ENCODE measurements at places on chromosomes 4 and X.

DNA sequence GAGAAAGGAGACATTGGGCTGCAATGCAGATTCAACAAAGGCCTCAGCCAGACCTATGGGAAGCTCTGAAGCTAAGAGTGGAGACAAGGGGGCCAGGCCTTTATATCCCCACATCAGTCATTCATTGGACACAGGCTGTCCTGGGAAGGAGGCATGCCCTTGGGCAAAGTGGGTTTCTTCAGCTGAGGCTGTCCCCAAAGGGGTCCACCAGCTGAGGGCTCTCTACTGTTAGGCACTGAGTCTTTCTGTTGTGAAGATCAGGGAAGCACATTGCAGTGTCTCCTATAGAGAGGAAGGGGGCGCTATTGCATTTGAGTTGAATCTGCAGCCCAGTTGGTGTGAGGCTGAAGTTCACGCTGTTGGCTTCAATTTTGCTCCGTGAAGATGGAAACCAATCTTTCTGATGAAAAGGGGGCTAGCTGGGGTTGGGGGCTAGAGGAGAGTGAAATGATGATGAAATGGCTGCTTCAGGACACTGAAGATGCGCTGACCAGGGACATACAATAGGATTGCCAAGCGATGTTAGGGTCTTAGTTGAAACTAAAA, 48.0 kb downstream of the SLC25A5 start:
- DNase-seq, result peak; percentile 55

- DNase-seq, result no peak
These were observed 114.7 kb downstream of the ENPP6 start for GRCh38 chr4:184102927-184103326.

- DNase-seq, result no peak
These were observed 67.5 kb upstream of the CXCL13 start for GRCh38 chr4:77538144-77538543.

- DNase-seq, result no peak
These were observed 152.8 kb downstream of the ADGRA3 start for GRCh38 chr4:22363036-22363435.

GRCh38 chr4:40461879-40462278, 126.7 kb downstream of the CHRNA9 start:
- DNase-seq, result no peak

GRCh38 chr4:149911354-149911753, 95.7 kb upstream of the IQCM start:
- DNase-seq, result no peak

DNA sequence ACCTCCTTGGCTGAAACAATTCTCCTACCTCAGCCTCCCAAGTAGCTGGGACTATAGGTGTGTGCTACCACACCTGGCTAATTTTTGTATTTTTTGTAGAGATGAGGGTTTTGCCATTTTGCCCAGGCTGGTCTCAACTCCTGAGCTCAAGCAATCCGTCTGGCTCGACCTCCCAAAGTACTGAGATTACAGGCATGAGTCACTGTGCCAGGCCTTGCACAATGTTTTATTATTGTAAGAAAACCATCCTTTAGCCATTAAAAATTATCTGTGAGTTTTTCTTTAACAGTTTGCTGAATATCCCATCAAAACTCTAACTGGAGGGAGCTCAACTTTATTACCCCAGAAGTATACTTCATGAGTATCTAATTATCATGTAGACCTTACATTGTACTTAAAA, 900.3 kb downstream of the PCDH7 start:
- DNase-seq, result peak; percentile 1

DNA sequence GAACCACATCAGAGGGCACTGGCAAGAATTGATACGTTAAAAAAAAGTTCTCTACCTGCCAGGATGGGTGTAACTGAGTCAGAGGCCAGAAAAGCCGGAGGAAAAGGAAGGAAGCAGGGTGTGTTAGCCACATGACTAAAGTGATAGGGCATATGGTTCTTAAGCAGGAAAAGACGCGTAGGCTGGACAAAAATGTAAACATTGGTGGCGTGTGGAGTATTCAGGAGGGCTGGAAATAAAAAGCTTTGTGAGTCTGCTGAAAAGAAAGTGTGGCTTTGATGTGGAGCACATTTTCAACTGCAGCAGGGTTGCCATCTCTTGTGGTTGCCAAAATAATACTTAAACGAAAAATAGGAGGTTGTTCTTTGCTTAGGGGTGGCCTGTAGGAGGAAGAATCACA, 186.5 kb upstream of the RPL34 start:
- no peak for DNase-seq

DNA sequence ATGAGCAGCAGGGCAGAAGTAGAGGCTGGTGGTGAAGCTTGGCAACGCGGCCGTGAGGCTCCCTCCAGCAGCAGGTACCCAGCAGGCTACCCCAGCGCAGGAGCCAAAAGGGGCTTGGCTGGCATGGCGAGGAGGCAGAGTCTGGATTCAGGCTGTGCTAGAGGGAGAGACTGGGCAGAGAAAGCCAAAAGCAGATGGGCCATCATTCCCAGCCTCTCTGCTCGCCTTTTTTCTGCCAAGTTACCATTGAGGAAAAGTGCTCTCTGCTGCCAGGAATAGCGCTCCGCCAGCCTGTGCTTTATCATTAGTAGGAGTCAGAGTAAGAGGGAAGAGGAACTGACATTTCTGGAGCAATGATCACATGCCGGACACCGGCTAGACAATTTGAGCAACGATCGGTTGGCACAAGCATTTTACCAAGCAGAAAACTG, 28.7 kb upstream of the MAP3K15 start:
- no peak for DNase-seq

GRCh38 chrX:124307253-124307907, 25.1 kb upstream of the TEX13D start:
- no peak for DNase-seq

DNA sequence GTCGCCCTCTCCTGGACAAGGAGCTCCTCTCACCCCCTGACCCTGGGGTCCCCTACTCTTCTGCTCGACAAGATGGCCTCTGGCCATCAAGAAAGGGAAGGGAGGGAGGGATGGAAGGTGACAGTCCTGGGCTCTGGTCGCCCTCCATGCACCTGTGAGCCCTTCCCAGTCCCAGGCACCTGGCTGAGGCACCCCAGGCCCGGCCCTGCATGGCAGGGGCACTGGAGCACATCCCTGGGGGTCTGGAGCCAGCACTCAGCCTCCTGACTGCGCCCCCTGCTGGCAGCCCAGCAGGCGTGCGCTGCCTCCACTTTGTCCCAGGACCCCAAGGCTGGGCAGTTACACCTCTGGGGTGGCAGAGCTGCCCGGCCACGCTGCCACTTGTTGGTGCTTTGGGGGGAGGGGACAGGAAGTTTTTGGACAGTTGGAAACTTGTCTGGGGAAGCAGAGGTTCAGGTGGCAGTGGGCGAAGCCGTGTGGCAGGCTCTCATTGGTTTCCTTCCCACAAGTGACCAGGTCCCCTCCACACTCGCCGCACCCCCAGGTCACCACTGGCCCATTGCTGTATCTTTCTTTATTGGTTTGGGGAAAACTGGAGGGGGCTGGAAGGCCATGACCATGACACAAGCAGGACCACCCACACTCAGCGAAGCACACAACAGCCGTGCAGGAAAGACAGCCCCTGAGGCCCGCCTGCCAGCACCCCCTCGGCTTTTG, 4.3 kb downstream of the PNCK start:
- DNase-seq, result no peak

DNA sequence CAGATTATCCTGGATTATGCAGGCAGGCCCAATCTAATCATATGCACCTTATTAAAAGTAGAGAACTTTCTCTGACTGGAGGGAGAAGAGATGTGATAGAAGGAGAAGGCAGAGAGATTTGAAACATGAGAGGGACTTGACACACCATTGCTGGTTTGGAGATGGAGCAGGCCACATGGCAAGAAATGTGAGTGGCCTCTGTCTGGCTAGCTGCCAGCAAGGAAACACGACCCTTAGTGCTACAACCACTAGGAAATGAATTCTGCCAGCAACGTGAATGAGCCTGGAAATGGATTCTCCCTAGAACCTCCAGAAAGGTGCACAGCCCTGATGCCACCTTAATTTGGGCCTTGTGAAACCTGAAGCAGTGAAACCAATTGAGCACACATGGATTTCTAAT, 79.5 kb upstream of the MBNL3 start:
- no peak for DNase-seq

DNA sequence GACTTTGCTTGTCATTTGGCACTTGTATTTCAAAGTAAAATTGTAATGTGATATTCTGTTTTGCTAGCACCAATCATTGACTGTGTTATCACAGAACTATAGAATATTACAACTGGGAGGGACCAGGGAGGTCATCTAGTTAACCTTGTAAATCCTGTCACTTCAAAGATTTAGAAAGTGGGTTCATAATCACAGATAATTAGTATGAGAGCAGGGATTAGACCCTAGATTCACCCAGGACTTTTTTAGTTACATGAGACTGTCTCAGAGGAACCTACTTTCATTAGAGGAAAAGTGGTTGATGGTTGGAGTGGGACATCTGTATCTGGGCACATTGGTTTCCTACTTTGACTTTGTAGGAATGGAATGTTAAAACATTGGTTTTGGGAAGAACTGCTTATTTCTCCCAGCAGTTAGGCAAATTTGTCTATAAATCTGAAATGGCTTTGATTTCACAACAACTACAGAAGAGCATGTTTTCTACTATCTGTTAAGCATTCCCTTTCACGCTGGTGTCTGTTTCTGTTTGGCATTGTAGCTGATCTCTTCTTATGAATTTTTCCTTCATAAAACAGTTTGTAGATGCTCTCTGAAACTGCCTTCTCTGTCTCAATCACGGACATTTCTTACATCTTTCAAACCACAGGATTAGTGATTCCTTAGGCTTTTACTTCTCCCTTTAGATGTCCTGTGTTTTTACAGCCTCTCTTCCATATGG, 144.1 kb downstream of the DIPK2B start:
- DNase-seq, result no peak

GRCh38 chrX:119698845-119699244, 5.9 kb upstream of the SEPTIN6 start:
- DNase-seq, result peak; percentile 53

DNA sequence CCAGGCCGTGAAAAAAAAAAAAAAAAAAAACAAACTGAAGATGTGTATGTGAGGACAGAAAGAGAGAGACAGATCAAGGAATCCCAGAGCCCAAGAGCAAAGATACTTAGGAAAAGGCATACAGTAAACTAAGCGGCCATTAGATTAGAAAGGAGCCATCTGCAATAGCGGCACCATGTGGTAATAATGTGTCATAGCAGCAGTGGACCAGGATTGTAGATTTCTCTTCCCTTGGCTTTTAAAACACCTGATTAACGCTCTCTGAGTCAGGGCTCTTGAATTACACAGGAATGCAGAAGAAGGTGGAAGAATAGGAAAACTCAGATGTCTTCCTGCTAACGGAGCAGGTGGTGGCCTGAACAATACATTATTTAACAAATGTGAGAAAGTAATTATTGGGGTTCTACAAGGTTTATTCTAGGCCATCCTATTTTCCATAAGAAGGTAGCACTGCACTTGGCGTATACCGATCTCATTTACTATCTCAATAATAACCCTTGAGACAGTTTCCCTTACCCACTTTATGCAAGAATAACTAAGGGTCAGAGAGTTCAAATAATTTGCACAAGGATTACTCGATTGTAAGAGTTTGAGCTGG, 182.7 kb downstream of the KCNIP4 start:
- DNase-seq, result peak; percentile 57

DNA sequence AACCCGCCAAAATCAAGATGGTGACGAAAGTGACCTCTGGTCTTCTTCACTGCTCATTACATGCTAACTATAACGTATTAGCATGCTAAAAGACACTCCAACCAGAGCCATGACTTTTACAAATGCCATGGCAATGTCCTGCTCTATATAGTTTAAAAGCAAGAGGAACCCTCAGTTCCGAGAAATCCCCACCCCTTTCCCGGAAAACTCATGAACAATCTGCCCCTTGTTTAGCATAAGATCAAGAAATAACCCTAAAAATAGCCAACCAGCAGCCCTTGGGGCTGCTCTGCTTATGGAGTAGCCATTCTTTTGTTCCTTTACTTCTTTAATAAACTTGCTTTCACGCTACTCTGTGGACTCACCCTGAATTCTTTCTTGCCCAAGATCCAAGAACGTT, 463.5 kb upstream of the FAM241A start:
- DNase-seq, result no peak

DNA sequence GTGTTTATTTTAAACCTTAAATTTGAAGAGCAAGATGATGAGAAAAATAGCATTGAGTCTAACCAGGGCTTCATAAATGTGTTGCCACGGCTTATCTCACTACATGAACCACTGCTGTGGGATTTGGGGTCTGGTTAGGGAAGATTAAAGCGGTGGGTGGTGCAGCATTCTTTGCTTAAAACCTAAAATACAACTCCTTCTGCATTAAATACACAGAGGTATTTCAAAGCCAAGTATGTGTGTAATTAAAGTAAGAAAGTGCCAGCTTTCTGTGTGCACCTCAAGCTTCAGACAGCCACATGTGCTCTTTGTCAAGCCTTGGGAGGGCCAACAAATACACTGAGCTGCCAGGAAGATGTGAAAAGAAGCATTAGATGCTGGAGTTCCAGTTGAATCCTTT, 128.0 kb downstream of the CPE start:
- no peak for DNase-seq

GRCh38 chr4:849478-850175, 23.7 kb upstream of the CPLX1 start:
- no peak for DNase-seq

DNA sequence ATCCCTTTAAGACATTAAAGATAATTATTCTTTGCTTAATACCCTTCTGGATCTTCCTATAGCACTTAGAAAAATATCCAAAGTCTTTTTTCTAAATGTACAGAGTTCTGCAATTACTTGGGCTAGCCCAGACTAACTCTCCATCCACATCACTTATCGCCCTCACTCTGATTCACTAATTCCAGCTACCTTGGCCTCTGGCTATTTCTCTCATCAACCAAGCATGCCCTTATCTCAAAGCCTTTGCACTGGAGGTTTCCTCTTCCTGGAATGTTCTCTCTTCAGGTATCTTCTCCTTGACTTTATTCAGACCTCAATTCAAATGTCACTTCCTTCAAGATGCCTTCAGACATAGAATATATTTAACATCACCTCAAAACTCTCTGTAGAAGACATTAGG, 345.1 kb upstream of the SMIM31 start:
- no peak for DNase-seq

All from ACHN (cell line).